ENCODE measurements at places on chromosomes 5 and 9.

GRCh38 chr5:136740228-136740627 is 374.9 kb upstream of the TRPC7 start:
- no peak for DNase-seq

DNA sequence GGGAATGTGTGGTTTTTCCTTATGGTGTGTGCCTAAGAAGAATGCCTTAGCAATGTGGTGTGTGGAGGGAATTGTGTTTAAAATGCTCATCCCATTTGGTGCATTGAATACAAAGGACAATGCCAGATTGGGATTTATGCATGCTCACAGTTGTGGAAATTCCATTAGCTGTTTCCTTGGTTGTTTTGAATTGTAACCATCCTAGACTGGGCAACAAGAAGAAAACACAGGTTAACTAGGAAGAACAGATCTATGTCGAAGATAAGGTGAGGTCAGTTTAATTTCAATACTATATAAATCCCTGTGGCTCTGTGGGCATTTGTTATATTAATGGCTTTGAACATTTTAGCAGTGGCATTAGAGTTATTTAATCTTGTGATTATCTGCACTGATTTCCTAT is 266.8 kb downstream of the MAT2B start:
- DNase-seq: no peak

DNA sequence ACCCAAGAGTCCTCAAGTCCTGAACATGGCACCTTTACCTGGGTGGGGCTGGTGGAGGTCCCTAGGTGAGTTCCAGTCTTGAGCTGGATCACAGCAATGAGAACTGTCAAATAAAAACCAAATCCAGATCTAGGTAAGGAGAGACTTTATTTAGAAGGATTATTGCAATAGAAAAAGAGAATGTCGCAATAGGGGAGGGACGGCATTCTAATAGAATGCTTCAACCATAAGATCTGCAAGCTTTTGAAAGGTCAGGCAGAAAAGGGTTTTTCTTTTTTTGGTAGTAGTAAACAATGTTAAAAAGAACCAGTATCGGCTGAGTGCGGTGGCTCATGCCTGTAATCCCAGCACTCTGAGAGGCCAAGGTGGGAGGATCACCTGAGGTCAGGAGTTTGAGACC is 5.2 kb upstream of the GCNT1 start:
- no peak for DNase-seq

- no peak for DNase-seq
These were observed 69.8 kb downstream of the RPS6 start for GRCh38 chr9:19310246-19310645.

GRCh38 chr5:393846-394275 is 49.1 kb upstream of the EXOC3 start:
- no peak for DNase-seq

DNA sequence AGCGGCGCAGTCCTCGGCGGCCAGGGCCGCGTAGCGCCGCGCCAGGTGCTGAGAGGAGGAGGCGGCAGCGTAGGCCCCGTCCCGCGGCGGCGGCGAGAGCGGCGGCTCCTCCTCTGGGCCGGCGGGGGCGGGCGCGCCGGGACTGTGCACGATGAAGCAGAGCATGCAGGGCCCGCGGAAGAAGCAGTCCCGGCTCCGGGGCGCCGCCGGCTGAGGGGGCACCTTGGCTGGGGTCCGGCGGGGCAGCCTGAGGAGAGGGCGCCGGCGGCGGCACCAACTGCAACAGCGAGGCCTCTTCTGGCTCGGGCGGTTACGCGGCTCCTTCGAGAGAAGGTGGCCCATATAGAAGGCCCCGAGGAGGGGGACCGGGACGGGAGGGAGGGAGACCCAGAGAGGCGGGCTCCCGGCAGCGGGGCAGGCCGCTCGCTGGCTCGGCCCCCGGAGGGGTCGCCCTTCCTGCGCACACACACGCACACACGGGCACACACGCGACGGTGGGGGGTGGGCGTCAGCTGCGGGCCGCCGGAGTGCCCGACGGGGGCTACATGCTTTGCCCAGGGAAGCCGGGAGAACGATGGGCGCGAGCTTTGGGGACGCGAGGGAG is 446 bp downstream of the FBXL17 start:
- peak; percentile 74 for DNase-seq

GRCh38 chr5:1468247-1468612 is 23.0 kb upstream of the SLC6A3 start:
- DNase-seq: peak; percentile 26

- DNase-seq: no peak
These were observed 17.1 kb downstream of the NACC2 start for GRCh38 chr9:136078024-136078423.

GRCh38 chr9:77433675-77434445 is 214.3 kb downstream of the GNA14 start:
- DNase-seq: peak; percentile 50

GRCh38 chr9:37902796-37903646 is 906 bp downstream of the SLC25A51 start:
- peak; percentile 36 for DNase-seq

DNA sequence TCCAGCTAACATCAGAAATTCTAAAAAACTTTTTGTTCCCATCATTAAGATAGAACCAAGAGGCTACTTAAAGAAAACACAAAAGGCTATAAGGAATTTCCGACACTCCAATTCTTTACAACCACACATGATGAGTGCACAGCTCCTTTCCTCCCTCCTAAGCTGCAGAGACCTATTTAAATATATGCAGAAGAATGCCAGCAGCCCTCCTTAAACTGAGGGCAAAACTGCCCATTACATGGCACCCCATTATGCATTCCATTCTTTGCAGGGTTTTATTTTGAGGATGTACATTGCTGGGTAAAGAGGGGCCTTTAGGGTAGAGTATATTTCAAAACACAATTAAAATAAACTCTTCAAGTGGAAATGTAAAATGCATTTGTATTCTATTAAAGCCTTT is 502.9 kb downstream of the RASEF start:
- no peak for DNase-seq

DNA sequence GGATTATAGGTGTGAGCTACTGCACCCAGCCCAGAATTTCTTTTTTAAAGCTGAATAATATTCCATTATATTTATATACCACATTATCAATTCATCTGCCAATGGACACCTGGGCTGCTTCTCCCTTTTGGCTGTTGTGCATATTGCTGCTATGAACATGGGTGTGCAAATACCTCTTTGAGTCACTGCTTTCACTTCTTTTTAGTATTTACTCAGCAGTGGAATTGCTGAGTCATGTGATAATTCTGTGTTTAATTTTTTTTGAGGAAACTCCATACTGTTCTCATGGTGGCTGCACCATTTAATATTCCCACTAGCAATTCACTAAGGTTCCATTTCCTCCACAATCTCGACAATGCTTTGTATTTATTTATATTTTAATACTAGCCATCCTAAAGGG is 36.1 kb upstream of the KIF4B start:
- no peak for DNase-seq

DNA sequence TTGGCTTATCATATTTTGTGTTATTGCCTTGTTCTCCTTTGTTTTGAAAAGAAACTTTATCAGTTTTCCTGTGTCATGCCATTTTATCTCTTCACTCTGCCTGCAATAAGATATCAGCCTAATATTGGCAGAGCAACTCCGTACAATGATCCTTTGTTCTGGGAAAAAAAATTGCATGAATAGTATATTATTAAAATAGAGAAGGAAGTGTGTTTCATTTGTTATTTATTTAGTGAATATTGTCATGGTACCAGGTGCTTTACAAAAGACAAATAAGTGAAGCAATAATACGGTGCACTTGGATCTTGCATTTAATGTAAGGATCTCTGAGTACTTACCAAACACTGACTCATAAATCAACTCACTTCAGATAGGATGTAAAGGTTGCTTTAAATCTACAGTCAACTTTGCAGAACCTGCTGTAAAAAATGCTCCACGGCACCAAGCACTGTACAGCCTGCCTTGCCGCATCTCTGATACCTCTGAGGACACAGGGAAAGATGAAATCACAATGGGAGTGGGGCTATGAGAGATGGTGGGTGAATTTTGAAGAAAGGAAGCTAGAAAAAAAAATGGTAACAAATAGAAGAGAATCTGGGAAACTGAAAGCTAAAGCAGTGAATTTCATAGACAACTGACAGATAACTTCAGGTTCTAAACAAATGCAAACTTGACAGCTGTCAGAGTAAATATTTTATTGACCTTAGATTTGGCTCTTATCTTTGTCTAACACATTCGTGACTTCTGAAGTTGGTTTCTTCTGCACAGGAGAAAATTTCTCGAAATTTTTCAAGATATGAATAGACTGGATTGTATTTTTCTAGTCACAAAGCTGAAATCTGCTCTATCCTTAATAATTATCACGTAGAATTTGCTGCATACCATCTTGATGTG is 232.1 kb downstream of the ENC1 start:
- DNase-seq: peak; percentile 67

DNA sequence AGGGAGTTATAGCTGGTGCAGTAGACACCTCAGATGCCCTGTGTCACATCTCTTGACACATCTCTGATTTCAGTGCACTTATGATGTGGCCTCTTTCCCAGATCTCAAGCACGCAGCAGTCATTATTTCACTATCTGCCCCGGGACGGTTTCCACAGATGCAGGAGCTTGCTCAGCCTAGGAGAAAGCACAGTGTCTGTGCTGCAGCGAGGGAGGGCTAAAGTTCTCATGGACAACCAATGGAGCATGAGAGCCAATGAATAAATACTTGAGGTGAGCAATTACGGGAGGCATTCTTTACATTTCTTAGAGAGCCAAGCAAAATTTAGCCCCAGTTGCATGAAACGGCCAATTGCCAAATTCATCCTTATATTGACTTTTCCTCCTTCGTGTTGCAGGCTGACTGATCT is 7.4 kb upstream of the MOB3B start:
- no peak for DNase-seq

DNA sequence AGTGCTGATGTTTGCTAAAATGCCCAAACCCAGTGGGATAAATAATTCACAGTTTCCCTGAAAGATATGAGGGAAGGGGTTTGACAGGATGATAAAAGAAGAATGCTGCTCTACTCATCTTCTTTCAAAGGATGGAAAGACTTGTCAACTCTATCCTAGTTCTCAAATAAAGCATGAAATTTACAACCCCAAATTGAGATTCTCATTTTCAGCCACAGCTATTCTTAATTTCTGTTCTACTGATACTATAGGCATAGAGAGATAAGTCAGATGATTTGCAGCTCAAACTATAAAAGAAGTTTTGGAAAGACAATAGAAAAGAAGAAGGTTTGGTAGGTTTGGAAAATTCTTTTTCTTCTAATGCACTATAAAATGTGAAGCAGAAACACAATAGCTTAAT is 542.6 kb downstream of the CSNK1G3 start:
- DNase-seq: no peak

GRCh38 chr9:138020795-138021182 is 143.2 kb downstream of the CACNA1B start:
- DNase-seq: no peak

GRCh38 chr5:38381361-38381760 is 123.0 kb downstream of the EGFLAM start:
- no peak for DNase-seq

DNA sequence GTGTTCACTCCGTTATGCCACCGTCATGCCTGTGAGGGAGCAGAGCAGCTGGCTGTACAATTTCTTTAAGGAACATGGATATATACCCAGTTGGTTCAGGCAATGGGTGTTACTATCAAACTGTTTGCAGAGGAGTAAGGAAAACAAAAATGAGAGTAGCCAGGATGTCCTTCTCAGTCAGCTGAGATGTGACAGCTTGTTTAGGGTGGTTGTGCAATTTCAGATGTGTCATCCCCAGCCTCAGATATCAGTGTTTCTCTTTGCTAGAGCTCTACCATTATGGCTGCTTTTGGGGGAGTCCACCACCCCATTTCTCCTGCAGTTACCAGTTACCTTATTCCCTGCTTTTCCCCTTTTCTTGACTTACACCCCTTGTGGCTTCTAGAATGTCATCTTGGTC is 135.2 kb upstream of the SLC24A2 start:
- no peak for DNase-seq

DNA sequence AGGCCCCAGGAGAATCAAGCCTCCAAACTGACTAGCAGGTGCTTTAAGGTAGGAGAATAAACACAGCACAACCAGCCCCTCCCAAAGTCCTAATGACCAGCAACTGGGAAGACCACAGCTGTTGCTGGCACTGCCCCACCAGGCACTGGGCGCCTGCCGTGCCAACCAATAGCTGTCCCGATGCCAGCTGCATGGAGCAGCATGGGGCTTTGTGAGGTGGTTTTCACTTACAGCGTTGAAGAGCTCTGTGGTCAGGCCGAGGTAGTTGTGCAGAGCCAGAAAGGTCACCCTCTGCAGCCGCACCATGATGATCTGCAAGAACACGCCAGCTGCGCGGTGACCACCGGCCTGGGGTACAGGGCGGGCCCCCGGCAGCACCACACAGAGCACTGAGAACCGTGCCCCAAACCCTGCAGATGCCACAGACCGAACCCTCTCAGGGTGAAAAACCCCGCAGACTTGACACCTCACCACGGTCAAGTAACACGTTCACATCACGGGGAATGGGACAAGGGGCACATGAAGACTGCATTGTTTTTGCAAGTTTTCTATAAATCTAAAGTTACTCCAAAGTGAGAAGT is 28.7 kb downstream of the PNPLA7 start:
- no peak for DNase-seq

DNA sequence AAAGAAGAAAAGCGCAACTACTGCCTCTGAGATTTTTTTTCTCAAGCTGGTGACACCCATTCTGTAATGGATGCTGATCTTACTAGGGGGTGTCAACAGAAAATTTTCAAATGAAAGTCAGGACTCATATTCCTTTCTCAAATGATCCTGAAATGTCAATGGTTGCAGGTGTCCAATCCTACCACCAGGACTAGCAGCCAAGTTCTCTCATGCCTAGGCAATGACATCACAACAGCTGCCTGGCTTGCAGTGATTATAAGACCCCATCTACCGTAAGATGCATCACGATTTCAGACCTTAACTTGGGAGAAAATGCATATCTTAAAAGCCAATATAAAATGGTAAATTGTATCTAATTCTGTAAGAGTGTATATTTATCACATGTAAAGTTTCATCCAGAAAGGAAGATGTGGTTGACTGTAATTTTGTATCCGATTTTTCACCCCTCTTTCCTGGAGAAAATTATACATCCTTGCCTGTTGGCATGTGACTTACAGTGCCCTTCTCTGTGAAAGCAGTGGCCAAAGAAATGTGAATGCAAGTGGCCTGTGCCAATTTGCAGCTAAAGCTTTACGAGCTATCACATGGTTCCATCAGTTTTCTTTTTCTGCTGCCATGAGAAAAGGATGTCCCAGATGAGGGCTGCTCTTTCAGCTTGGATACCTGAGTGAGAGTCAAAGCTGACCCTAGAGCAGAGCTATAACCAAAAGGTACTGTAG is 104.4 kb downstream of the DENND1A start:
- no peak for DNase-seq

DNA sequence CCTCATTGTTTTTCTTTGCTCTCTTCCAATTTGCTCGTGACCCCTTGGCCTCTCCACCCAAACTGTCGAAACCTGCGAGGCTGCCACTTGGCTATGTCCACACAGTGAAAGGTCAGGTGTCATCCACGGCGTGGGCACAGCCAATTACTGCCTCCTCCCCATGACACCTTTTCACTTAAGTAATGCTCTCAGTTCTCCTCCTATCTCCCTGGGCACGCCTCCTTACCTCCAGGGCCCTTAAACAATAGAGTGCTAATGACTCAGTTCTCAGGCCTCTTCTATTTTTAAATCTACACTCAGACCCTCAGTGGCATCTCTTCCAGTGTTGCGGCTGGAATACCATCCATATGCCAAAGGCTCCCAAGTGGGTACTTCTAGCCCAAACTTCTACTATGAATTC is 256.8 kb downstream of the ROR2 start:
- DNase-seq: no peak

- DNase-seq: no peak
These were observed 72.4 kb upstream of the OLFM1 start for GRCh38 chr9:135015096-135015495.

All from dermis microvascular lymphatic vessel endothelial cell (primary cell).